Stimulated activated CD8-positive, alpha-beta memory T cell treated with anti-CD3 and anti-CD28 coated beads, Interleukin-4, amount 100 ng/mL, for 1 hour (primary cell): ENCODE measurements at places on chromosomes 4 and X.

- DNase-seq: no peak
Observed at GRCh38 chrX:104183685-104184084, 17.4 kb downstream of the FAM199X start.

GRCh38 chr4:10031668-10032590 lies 10.6 kb upstream of the SLC2A9 start:
- DNase-seq: no peak

- no peak for DNase-seq
Observed at GRCh38 chr4:111883557-111883999, 261.7 kb upstream of the FAM241A start.

DNA sequence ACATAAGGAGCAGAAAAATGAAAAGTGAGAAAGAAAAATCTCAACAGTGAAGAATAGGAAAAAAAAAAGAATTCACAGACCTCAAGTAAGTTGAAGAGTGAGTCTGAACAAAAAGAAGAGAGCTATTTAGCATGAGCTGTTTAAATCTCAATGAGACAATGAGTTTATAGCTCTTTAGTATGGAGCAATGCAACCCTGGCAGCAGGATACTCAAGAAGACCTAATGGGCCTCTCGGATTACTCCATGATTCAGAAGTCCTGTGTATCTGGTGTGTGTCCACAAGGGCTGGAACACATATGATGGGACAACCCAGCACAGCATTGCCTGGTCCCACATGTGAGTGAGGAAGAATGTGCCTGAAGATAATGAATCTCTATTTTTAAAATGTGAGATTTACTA lies 563.1 kb upstream of the INTU start:
- DNase-seq: no peak

DNA sequence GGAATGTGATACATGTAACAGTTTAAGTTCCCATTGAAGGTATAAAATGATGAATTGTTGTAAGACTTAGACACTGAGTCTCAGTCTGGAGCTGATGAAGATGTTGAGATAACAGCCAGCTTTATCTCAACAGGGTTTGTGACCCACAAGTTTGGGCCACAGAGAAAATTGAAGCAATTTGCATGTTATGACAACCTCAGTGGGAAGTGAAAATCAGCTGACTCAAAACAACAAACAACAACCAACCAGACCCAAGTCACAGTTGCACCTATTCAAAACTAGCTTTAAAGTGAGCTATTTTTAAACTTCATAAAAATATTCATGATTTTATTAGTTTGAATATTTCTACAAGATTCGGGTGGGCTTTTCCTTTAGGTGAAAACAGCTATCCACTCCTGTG lies 8.0 kb downstream of the SFRP2 start:
- DNase-seq: no peak

DNA sequence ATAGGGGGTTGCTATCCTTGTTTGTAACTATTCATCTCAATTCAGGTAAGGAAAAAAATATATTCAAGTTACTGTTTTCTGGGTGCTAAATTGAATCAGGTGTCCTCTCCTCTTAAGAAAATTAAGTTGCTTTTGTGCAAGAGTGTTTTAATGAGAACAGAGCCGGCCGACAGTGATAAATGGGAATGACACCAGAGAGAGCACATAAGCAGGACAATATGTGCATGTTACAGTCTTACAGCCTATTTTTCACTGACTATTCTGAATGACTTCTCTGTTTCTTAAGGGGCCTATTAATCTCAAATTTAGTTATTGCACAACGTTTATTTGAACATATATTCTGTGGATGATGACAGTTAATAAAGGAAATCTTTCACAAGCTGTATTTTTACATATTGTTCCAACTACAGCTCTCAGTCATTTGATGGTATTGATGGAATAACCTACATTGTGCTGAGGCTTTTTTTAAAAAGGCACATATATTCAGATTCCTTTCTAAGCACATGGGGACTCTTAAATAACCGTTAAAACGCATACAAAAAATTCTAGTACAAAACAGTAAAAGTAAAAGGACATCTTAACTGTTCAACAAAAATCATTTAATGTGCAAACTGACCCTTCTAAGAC lies 68.4 kb downstream of the SLC10A7 start:
- no peak for DNase-seq

DNA sequence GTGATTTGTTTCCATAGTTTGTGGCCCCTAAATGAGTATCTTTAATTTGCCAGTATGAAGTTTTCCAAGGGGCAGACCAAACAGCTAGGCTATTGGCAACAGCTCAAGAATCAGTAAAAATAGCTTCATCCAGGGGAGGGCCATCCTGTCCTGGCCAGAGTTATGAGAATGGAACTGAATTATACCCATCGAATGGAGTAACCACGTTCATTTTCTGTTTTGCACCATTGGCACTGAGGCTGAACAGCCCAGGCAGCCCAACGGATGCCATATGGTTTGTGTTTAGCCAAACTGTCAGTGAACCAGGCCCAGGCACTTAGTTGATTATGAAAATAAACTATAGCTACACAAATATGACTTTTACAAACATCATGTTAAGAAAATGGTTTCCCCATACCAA lies 17.7 kb upstream of the ASB5 start:
- DNase-seq: no peak

DNA sequence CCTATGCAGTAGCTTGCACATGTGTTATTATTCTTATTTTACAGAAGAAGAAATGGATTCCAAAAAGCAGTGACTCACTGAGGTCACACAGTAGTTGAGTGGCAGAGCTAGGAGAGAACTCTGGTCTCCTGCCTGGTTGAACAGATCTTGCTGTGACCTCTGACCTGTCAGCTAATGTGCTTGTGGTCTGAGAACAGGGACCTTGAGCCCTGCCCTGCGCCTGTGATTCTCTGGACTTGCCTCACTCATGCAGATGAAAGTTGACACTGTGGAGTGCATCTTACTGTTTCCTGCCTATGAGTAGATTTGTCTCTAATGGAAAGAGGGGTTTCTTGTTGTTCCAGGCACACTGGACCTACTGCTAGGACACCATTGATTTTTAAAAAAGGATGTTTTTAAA lies 32.3 kb downstream of the ETNPPL start:
- DNase-seq: no peak

DNA sequence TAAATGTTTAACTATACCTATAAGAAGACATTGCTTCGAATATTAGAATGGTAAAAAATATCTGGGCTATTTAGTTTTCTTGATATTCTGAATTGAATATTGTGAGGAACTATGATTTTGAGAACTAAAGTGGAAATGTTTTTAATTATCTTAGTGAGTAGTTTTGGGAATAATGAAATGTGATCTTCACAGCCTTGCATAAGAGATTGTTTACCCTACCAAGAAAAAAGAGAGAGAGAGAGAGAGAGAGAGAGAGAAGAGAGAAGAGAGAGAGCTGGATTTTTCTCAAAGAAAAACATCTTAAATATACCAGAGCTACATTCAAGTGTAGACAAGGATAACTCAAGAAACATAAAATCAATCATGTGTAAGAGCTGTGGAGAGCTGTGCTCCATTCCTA lies 148.7 kb upstream of the MAD2L1 start:
- DNase-seq: no peak

GRCh38 chrX:72060196-72060920 lies 71.4 kb downstream of the RTL5 start:
- DNase-seq: no peak

- no peak for DNase-seq
Observed at GRCh38 chrX:24846550-24847150, 152.9 kb downstream of the POLA1 start.

GRCh38 chrX:103847174-103847870 lies 15.3 kb upstream of the RAB9B start:
- no peak for DNase-seq

DNA sequence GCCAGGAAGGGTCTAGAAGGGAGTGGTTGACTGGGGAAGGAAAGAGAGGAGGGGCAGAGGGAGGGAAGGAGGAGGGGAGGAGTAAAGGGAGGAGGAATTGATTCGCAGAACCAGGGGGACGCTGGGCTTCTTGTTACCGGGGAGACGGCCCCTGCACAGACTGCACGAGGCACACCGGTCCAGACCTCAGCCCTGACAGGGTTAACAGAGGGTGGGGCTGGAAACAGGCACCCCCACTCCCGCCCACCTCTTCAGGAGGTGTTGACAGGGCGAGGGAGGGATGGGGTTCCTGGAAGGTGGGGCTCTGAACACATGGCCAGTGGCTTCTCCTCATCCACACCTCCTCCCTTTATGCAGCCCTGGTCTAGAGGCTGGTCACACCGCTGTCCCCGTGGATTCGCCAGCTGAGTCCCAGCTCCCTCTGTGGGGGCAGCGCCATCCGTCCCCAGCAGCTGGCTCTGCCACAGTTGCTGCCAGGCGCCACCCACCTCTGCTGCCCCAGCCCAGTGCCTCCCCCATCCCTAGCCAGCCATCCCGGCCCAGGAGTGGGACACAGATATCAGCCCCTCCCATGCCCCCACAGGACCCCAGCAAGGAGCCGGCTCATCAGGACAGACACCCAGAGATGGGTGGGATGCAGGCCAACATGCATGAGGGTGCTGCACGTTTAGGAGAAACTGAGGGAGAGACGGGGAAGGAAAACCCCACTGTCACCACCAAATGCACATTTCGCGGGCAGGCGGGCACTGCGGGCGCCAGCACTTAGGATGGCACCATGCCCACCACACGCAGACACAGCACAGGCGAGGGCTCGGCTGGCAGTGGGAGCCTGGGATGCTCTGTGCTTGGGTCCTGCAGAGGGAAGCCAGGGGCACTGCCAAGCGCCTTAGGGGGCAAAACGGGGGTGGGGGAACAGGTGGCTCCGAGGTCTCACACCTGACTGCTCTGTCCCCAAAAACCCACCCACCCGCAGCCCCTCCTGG lies 87.6 kb downstream of the ABLIM2 start:
- DNase-seq: no peak

DNA sequence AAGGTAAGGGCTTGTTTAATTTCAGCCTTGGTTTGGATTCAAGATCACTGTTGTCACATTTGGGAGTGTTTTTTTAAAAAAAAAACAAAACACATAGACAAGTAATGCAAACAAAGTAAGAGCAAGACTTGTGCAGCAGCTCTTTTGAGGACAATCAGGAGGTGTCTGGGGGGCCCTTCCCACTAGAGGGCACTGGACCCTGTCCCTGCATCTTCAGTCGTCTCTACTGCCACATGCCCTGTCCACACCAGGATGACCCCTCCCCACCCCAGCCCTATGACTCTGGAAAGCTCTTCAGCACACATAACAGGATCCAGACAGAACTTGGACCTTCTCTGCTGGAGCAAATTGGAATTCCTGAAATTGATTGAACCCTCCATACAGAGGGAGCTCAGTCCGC lies 71.0 kb downstream of the USP46 start:
- no peak for DNase-seq

DNA sequence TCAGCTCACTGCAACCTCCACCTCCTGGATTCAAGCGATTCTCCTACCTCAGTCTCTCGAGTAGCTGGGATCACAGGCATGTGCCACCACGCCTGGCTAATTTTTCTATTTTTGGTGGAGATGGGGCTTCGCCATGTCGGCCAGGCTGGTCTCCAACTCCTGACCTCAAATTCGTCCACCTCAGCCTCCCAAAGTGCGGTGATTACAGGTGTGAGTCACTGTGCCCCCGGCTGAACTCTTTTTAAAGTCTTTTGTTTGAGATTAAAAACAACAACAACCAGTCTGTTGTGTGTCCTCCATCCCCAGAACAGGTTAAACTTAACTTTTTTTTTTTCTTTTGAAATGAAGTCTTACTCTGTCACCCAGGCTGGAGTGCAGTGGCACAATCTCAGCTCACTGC lies 36.3 kb upstream of the RBPJ start:
- no peak for DNase-seq

DNA sequence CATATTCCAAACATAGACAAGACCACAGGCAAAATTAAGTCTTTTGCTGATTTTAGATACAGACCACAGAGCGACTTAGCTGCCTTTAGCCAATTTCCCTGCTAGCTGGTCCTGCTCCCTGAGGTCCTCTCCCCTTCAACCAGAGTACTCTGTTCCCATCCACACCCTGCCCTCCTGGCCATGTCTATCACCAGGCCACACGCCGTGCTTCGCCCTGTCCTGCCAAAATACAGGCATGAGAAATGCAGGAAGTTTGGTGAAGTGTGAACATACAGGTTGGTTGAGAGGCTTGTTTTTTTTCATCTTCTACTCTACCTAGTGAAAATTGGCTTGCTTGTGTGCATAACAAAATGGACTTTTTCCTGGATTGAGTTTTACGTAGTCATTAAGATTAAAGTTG lies 226.2 kb upstream of the TENM3 start:
- DNase-seq: no peak

DNA sequence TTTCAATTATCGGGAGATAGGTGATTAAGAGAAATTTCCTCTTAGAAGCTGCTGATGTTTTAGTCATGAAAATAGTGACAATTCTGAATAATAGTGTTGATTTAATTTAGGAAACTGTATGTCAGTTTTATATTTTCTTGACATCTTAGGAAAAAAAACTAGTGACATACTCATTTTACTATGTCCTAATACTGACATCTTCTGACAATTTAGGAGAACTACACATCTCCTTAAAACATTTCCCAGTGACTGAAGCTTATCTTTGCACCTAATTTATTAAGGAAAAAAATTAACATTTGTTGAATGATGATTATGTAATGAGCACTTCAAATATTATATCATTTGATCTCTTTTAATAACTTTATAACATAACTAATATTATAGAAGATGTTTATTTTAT lies 42.0 kb upstream of the RBMXL3 start:
- DNase-seq: no peak

- no peak for DNase-seq
Observed at GRCh38 chr4:153792618-153793247, 3.9 kb upstream of the SFRP2 start.

- no peak for DNase-seq
Observed at GRCh38 chrX:47250017-47250347, 17.2 kb downstream of the USP11 start.

- DNase-seq: no peak
Observed at GRCh38 chr4:148034813-148035212, 302.9 kb downstream of the ARHGAP10 start.

GRCh38 chrX:68808686-68809357 lies 20.0 kb upstream of the EFNB1 start:
- DNase-seq: no peak

DNA sequence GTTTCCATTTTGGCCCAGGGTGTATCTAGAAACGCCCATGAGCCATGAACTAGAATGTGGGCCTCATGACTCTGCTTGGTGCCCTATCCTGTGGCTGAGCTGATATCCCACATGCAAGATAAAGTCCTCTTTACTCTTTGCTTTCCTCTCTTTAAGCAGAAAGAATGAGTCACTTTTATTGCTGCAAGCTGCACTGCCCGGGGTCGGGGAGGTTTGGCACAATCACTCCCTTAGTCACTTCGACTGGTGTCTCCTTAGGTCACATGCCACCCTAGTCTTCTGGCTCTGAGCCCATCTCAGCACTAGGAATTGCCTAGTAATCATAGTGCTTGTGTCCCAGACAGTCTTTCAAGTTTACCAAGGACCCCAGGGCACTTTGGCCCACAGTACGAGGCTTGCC lies 75.1 kb upstream of the CXorf66 start:
- DNase-seq: no peak

- DNase-seq: no peak
Observed at GRCh38 chr4:168765726-168766125, 244.3 kb downstream of the CBR4 start.

- no peak for DNase-seq
Observed at GRCh38 chr4:68011684-68012083, 48.4 kb upstream of the TMPRSS11A start.

- no peak for DNase-seq
Observed at GRCh38 chr4:8199594-8200301, 658 bp downstream of the SH3TC1 start.

GRCh38 chr4:20137176-20137575 lies 114.5 kb upstream of the SLIT2 start:
- DNase-seq: no peak

- no peak for DNase-seq
Observed at GRCh38 chrX:38465686-38466085, 95.7 kb upstream of the TSPAN7 start.
